LNCaP clone FGC (cell line): ENCODE measurements at places on chromosomes 5 and 9.

GRCh38 chr5:83244516-83244915, 167.2 kb downstream of the XRCC4 start:
- DNase-seq, result no peak

DNA sequence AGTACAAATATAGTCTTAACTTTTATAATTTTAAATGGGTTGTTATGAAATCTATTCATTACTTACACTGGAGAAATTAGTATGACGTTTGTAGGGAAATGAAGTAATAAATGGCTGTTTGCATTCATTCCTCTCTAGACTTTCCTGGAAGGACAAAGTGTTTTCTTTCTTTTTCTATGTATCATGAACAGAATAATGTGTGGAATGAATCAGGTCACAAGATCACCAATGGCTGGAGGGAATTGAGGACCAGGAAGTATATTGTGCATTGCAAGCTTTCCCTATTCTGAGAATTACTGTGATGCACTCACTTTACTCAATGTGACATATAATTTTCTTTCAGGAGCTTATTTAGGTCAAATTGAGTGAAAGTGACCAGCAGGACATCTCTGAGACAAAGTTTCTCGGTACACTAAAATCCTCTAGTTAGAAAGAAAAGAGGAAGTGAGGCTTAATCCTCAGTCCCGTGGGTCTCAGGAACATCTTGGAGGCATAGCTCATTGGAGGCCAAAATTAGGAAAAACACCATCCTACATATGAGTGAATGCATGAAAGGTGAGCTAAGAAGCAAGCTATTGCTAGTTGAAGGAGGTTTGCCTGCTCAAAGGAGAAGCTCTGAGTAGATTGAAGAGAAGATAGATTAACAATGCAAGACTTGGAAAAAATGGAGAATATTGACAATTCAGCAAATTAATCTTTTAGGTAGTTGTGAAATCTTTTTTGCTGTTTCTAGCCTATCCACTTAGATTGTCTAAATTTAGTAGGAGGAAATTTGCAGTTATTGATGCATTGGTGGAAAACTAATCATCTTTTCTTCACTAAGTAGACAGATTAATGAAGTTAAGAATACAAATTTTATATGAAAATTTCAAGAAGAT, 28.0 kb downstream of the ERAP2 start:
- no peak for DNase-seq

DNA sequence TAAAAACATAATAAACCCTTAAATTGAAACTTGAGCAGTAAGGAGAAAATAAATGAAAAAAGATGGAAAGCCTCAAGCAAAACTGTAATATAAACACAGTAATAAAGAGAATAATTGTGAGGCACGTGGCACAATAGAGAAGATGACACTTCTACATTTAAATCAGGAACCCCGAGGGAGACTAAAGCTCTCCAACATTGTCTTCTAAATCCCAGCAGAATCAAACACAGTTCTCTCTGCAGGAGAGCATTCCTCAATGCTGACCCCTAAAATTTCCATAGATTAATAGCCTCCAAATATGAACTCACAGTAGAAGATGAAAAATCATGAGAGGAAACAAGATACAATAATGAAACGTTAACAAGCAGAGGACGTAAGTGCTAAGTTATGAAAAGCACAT, 721.2 kb upstream of the COX7C start:
- DNase-seq, result no peak

DNA sequence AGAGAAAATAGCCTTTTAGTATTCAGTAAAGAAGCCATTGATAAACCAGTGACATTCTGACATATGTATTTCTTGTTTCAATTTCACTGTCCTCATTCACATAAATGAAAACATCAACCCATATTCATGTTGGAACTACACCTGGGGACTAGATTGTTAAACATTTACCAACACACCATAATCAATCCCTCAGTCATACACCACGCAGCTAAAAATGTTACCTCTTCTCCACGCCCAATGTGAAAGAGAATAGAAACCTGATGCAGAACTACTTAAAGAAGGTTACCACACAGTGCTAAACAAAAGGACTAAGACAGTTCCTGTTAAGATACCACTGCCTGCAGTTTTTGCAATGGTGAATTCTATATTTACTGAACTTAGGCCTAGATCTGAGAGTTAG, 518.9 kb downstream of the PRELID2 start:
- no peak for DNase-seq

DNA sequence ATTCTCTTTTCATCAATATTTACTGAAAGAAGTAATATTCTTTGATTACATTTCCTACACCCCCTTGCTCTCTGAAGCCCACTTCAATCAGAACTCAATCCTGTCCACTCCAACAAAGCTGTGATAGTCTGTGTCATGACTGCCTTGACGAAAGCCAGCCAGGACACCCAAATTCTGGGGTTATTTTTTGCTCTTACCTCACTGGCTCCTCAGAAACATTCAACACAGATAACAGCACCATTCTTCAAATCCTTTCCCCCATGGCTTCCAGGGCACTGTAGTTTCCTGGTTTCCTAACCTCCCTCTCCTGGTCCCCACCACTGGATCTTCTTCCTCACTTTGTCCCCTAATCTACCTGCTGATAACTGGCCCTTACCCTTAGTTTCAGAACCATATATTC, 106.1 kb upstream of the FER start:
- no peak for DNase-seq

DNA sequence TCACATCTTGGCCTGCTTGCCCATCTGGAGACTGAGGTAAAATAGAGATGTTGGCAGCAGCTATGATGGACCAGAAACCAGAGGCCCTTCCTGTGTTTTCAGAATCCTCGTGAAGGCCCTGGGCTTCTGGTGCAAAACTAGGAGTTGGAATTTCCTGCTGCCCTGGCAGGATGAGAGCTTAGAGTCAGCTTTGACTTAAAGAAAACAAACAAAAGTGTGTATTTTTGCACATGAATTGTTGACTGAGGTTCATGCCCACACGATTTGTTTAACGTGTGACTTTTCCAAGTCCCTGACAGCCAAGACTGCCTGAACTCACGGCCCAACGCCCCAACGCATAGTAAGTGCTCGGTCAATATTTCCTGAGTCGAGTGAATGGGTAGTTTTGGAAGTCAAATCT, 303.1 kb downstream of the MLLT3 start:
- DNase-seq, result no peak

- DNase-seq, result peak; percentile 50
These were observed 20.4 kb upstream of the ZNF354B start for GRCh38 chr5:178839319-178839704.

DNA sequence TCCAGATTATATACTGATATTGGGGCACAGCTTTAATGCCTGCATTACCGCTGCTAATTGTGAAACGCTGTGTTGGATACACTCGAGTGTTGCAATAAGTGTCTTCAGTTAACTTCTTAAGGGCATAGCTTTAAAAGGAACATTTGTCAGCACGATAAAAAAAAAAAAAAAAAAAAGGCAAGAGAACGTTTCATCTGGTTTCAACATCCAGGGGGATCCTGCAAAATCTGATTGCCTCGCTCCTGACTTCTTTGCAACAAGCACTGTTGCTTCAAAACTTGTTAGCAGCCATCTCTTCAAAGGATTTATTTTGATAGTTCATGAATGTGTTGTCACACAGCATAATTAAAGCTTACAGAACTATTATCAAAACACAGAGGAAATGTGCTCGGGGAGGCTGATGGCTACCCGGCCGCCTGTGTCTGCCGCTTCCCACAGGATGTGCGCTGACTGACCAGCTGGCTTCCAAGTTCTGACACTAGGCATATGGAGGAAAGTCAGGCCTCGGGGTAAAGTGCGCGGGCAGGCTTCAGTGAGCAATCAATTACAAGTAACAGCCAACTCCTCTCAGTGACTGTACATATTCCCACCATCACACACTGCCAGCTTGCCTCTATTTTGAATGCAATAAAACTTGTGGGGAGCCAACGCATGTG, 77.7 kb downstream of the EBF1 start:
- no peak for DNase-seq

GRCh38 chr9:89790542-89791109, 185.8 kb downstream of the GADD45G start:
- DNase-seq, result no peak

GRCh38 chr9:93911801-93912554, 43.2 kb downstream of the BARX1 start:
- DNase-seq, result no peak

GRCh38 chr5:98510143-98510985, 263.1 kb upstream of the RGMB start:
- DNase-seq, result no peak

- DNase-seq, result no peak
These were observed 91.9 kb upstream of the C9orf72 start for GRCh38 chr9:27665136-27665535.

DNA sequence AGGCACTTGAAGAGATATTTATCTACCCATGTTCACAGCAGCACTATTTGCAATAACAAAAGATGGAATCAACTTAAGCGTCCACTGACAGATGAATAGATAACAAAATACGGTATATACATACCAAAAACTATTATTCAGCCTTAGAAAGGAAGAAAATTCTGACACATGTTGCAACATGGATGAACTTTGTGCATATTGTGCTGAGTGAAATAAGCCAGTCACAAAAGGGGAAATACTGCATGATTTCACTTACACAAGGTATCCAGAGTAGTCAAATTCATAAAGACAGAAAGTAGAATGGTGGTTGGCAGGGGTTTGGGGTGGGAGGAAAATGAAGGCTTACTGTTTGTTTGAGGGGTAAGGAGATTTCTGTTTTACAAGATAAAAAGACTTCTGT, 66.0 kb downstream of the FBN2 start:
- no peak for DNase-seq

DNA sequence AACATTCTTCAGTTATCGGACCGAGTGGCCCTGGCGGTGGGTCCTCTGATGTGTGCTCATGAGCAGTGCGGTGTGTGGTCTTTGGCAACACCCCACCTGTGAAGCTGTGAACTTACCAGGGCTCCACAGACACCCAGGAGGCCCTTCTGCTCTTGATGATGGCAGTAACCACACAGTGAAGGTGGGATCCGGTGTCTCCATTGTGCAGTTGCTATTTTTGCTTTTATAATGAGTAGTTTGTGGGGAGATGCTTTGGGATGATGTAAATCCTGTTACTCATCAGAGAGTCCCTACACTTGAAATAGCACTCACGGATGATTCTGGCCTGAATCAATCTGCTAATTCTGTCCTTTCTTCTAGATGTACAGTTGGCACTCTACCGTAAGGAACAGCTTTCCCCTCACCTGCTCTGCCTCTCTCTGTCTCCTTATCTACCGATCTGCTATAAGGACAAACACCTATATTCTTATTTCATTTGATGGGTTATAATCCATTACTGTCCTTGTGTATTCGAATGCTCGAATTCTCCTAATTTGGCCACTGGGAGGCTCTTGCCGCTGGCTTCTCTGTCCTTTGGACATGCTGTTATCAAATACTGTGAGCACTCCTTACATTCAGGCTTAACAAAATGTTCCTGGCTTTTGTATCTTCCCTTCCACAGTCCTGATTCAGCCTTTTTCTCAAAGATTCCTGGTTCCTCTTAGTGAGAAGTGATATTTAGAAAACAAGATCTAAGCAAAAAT, 20.2 kb downstream of the ATPSCKMT start:
- no peak for DNase-seq

DNA sequence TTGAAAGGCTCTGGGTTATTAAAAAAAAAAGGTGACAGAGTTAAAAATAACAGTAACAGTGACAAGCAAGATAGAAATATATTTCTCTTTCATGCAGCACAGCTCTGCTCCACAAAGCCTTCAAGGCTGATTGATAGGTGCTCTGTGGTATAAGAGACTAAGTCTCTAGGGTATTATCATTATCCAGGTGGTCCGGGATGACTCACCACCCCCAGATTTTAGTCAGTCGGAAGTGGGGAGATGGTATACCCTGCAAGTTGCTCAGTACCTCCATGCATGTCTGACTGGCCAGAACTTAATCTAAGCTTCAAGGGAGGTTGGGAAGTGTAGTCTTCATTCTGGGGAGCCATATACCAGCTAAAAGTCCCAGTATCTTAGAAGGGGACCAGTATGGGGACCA, 76.1 kb downstream of the SLC1A3 start:
- no peak for DNase-seq

- DNase-seq, result no peak
These were observed 130.9 kb downstream of the SNCAIP start for GRCh38 chr5:122442938-122443337.

DNA sequence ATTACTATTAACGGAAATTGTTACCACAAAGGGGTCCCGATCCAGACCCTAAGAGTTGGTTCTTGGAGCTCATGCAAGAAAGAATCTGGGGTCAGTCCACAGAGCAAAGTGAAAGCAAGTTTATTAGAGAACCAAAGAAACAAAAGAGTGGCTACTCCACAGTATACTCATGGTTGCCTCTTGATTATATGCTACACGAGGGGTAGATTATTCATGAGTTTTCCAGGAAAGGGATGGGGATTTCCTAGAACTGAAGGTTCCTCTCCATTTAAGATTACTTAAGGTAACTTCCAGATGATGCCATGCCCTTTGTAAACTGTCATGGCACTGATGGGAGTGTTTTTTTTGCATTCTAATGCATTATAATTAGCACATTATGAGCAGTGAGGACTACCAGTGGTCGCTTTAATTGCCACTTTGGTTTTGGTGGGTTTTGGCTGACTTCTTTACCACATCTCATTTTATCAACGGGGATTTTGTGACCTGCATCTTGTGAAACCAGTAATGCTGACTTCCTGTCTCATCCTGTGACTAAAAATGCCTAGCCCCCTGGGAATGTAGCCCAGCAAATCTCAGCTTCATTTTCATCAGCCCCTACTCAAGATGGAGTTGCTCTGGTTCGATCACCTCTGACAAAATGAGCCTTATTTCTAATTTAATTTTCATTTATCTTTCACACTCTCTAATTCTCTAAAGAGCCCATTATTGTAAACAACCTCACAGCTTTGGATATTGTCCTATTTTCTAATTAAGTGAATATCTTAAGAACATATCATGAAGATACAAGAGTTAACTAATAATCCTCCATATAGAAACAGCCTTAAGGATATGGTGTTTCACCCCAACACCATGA, 336.3 kb downstream of the RASEF start:
- no peak for DNase-seq

- no peak for DNase-seq
These were observed 194.6 kb downstream of the AOPEP start for GRCh38 chr9:94921092-94921471.

GRCh38 chr9:115671963-115672305, 481.7 kb upstream of the PAPPA start:
- DNase-seq, result no peak

- DNase-seq, result no peak
These were observed 128.1 kb downstream of the CRB2 start for GRCh38 chr9:123484130-123484529.

- no peak for DNase-seq
These were observed 69.8 kb downstream of the ASTN2 start for GRCh38 chr9:117344892-117345660.

GRCh38 chr5:142521706-142522105, 164.2 kb downstream of the FGF1 start:
- no peak for DNase-seq

GRCh38 chr5:67976891-67977601, 238.5 kb upstream of the PIK3R1 start:
- no peak for DNase-seq
